ENCODE measurements at places on chromosomes 7 and 10.

GRCh38 chr10:44888886-44889285 lies 22.3 kb upstream of the TMEM72 start:
- DNase-seq: no peak

- no peak for DNase-seq
Measured at GRCh38 chr10:110076559-110077318, 69.0 kb downstream of the ADD3 start.

- DNase-seq: no peak
Measured at GRCh38 chr7:5824297-5824610, 42.8 kb upstream of the RNF216 start.

DNA sequence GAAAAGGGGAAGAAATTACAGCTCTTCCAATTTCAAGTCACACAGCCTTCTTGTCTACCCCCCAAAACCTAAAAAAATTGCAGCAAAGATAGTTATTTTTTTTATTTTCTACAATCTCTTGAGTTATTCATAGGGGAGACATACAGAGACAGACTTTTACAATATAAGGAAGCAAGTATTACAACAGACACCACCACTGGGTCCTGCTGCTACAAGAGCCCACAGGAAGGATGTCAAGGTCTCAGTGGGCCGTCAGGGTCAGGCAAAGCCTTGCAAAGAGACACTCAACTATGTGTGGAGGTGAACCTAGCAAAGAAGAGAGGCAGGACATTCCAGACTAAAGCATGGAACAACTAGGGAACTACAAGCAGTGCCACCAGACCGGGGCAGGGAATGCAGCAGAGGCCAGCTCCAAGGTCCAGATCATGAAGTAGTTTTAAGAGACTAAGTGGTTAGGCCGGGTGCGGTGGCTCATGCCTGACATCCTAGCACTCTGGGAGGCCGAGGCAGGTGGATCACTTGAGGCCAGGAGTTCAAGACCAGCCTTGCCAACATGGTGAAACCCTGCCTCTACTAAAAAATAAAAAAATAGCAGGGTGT lies 28.2 kb upstream of the ZCCHC24 start:
- DNase-seq: no peak

GRCh38 chr10:3635211-3635671 lies 149.8 kb downstream of the KLF6 start:
- DNase-seq: no peak

DNA sequence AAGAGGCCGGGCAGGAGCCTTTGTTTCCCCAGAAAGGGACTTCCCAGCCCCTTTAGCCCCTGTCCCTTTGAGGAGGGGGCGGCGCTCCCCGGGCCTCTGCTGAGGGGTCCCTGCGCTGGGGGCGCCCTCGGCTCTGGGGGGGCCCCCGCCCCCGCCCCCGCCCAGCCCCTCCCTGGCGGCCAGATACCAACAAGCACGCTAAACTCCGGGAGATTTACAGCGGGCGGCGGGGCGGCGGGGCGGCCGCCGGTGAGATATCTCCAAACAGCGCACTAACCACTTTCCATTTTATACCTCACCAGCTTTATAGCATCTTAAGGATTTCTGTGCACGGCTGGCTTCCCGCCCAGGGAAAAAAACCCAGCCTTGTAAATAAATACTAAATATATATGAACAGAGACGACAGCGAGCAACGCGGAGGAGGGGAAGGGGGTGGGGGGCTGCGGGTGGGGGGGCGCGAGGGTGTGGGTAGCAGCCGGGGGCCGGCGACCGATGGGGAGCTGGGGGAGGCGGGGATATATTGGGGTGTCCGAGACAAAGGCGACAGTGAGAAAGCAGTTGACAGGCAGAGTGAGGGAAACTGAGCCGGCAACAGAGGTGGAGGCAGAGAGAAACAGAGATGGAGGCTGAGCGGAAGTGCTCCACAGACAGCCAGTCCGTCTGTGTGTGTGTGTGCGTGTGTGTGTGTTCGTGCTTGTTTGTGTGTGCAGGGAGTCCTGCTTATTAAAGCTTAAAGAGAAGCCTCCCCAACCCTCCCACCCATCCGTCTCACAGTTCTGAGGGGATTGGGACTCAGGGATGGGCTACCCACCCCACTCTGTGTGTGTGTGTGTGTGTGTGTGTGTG lies 85.8 kb downstream of the HIF1AN start:
- no peak for DNase-seq

DNA sequence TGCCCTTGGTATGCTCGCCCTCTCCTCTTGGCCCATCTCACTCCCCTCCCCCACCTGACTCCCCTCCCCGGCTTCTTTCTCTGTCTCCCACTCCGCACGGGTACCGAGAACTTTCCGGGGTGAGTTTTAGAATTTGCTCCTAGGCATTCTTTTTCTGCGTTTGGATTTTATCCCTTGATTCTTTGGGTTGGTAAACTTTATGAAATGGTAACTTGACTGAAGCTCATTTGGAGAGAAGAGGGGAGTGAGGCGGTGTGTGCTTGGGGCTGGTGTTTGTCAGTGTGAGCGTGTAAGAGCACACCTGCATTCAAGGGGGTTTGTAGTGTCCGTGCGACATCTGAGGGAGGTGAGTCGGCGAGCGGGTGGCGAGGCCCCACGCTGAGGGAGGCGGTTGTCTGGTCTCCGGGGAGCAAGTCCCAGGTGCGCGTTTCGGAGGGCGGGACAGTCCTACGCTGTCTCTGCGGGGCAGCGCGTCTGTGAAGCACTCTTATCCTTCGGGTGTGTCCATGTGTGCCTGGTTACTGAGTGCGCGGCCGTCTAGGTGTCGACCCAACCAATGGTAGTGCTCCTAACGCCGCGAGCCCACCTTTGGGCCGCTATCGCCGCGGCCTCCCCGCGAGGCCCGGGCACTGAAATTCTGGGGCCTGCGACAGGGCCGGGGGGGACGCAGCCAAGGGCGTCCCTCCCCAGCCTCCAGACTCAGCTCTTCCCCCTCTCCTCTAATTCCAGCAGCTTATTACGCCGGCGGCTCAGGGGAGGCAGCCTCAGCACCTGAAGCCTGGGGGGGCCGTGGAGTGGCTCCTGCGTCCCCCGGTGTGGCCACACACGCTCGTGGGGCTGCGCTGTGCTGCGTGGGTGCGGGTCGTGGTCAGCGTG lies 2.6 kb upstream of the ZNF503 start:
- DNase-seq: no peak

DNA sequence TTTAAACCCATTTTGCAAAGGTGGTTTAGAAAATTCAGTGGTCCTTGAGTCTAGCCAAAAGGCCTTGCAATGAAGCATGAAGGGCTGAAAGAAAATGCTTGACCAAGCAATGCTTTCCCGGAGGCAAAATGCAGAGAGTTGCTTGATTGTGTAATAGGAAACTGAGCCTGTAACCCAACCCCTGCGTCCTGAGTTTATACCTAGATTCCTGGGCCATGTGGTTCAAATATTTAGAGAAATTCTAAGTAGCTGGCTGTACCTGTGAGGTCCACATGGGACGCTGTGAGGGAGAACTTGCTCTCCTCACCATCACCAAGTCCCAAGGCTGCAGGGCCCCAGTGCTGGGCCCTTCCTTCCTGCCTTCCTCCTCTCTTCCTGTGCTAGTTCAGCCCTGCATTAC lies 45.7 kb downstream of the CXCL12 start:
- DNase-seq: no peak

DNA sequence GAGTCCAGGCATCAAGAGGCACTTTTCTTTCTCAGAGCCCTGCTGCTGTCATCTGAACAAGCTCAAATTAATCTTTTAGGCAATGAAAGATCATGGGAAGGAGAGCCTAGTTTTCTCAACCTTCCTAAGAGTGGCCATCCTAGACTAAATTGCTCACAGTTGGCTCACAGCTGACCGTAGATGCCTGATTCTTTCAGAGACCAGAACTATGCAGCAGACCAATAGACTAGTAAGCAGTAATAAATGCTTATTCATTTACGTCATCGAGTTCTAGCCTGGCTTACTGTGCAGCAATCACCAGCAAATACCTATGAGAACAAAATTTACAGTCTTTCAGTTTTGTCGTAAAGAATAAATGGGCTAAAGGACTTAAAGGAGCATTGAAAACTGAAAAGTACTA lies 602.9 kb upstream of the GHITM start:
- no peak for DNase-seq

DNA sequence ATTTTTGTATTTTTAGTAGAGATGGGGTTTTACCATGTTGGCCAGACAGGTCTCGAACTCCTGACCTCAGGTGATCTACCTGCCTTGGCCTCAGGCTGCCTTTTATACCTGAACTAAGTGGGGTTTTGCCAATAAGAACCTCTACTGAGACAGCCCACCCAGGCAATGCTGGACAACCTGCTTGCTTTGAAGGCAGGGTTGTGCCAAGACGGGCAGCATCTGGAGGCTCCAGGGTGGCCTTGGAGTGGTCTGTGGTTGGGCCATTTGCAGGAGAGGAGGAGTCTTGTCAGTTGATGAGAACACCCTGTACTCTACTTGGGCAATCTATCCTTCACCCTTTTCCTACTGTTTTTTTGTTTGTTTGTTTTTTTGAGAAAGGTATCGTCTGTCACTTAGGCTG lies 75.3 kb upstream of the ZNF735 start:
- no peak for DNase-seq

DNA sequence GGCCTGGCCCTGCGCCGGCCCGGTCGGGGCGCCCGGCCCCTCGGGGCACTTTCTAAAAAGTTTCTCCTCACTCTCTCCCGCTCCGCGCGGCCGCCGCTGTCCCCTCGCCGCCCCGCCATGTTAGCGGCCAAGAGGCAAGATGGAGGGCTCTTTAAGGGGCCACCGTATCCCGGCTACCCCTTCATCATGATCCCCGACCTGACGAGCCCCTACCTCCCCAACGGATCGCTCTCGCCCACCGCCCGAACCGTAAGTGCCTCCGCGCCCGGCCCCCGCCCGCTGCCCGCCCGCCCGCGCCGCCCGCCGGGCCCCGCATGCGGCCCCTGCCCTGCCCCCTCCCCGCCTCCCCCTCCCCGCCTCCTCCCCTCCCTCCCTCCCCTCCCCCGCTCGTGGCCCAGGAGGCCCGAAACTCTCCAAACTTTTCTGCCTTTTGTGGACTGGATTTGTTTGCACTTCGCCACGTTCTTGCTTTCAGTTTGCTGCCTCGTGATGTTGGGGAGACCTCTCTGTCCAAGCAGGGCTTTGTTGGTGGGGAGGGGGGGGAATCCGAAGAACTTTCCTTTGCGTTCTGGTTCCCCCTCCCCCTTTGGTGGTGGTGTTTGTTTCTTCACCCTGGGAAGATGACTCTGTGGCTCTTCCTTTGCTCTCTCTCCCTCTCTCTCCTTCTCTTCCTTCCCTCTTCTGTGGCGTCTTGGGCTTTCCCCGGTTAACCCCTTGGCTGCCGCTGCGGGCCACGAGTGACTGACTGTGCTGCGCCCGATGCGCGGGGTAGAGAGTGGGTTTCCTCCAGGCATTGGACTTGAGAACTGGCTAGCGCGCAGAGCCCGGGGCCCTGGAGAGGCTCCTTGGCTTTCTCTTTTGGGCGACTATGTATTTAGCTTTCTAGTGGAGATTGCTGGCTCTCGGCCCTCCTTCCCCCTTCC lies 1.6 kb downstream of the TCF7L2 start:
- DNase-seq: peak; percentile 95

GRCh38 chr10:94043431-94043990 lies 49.8 kb downstream of the PLCE1 start:
- DNase-seq: no peak

DNA sequence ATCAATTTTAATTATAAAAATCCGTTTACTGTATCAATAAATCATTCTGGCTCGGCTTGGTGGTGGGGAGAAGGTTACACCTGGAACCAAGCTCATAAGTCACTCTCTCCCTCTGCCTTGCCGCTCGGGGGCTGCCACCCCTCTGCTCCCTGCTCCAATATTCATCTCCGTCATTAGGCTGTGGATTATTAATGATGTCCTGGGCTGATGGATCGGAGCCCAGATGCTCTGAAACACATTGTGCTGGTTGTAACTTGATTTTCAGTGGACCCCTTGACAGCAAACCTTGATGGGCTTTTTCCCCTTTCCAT lies 314.2 kb downstream of the PLXNA4 start:
- no peak for DNase-seq

DNA sequence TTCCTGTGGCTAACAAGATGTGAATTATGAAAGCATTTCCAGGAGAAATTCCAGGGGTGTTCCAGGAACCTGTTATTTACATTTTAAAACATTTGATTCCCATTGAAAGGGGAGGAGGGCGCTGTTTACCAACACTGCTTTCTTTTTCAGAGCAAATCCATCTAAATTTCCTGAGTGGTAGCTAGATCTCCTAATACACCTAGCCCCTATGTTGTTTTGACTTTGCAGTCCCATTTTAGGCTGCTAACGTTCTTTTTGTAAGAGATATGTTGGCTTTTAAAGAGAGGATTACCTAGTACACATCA lies 130.8 kb downstream of the TCF7L2 start:
- no peak for DNase-seq

GRCh38 chr10:89395141-89395540 lies 2.7 kb downstream of the IFIT1 start:
- no peak for DNase-seq

GRCh38 chr7:87875151-87876039 lies 765 bp downstream of the SLC25A40 start:
- DNase-seq: no peak

DNA sequence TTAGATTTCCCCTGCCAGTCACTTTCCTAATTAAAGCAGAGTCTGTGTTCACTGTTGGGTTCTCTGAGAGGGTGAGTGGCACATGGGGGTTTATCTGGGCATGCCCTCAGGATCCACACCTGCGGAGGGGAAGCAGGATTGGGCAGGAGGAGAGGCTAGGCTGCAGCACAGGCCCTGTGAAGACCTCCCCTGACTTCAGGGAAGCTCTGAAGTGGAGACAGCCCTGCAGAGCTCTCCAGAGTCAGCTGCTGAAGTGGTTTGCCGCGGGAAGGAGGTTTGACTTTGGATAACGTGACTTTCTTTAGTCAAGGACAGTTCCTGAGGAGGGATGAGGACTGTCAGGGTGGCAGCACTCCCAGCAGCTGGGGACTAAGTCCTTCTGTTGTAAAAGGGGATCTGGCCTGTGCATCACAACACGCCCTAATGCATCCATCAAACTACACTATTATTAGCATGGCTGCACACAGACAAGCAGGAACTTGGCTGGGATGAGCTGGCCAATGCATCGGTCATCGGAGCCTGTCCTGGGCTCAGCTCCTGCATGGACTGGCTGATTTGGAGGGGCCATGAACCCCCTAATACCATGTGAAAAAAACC lies 50.9 kb upstream of the LEP start:
- peak; percentile 16 for DNase-seq

GRCh38 chr7:106588422-106589197 lies 72.3 kb downstream of the CCDC71L start:
- DNase-seq: no peak

GRCh38 chr7:98265841-98266271 lies 13.8 kb upstream of the TECPR1 start:
- no peak for DNase-seq

DNA sequence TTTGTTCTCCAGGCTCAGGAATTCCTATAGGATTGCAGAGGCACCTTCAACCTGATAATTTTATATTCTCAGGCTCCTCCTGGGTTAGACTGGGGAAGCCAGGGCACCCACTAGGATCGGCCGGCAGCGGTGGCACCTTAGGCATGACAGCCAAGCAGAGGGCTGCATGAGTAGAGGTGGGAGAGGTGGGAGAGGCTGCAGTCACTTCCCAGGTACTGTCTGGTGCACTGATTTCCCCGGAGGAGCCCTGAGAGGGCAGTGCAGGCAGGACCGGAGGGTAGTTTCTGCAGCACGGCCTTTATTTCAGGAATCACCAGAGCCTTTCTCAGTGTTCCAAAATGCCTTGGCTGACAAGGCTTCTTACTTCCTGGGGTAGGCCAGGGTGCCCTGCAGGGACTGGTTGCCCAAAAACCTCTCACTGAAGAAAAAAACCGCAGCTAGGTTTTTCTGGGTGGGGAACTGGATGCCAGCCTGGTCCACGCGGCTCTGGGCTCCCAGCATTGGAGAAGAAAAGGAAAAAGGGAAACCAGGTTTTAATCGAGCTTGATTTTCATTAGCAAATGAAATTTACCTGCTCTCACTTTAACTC lies 3.6 kb upstream of the HOXA13 start:
- DNase-seq: peak; percentile 38

GRCh38 chr10:6386346-6386745 lies 183.6 kb downstream of the PFKFB3 start:
- no peak for DNase-seq
